Stimulated activated CD8-positive, alpha-beta memory T cell treated with anti-CD3 and anti-CD28 coated beads, Interleukin-15, amount 100 ng/mL, for 4 hours (primary cell): ENCODE measurements at places on chromosomes 4 and X.

DNA sequence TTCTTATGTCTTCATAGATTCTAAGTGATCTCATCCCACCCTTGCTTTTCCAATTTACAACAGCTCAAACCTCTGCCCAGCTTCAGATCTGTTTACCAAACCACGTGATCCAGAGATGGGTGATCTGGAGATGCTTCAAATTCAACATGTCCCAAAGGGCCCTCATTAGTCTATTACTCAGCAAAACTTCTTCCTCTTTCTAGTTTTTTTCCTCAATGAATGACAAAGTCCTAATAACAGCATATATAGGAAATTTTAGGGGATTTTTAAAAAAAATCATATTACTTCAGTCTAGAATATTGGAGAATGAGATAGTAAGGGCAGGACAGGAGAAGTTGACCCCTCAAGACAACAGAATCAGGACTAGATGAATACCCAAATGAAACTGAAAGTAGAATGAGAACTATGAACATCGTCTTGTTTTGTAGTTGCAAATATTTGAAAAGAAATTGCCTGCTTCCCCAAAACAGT is 127.1 kb downstream of the CFAP299 start:
- no peak for DNase-seq

DNA sequence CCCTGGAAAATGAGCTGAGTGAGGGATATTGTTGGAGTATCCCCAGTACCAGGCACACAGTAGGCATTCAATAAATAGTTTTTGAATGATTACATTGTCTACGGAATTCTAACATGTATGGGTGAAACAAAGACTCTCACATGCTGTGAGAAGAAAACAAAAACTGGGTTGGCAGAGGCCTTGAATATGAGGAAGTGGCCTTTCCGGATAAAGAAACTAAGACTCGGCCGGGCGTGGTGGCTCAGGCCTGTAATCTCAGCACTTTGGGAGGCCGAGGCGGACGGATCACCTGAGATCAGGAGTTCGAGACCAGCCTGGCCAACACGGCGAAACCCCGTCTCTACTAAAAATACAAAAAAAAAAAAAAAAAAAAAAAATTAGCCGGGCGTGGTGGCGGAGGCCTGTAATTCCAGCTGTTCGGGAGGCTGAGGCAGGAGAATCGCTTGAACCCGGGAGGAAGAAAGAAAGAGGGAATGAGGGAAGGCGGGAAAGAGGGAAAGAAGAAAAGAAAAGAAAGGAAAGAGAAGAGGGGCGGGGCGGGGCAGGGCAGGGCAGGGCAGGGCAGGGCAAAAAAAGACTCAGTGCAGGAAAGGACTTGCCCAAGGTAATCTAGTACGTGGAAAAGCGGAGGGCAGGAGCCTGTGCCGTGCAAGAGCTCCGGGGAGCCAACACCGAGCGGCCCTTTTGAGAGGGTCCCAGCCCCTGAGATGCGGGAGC is 689 bp upstream of the TMA16 start:
- no peak for DNase-seq

- DNase-seq: no peak
These were observed 296.1 kb downstream of the TRIML1 start for GRCh38 chr4:188435381-188435780.

DNA sequence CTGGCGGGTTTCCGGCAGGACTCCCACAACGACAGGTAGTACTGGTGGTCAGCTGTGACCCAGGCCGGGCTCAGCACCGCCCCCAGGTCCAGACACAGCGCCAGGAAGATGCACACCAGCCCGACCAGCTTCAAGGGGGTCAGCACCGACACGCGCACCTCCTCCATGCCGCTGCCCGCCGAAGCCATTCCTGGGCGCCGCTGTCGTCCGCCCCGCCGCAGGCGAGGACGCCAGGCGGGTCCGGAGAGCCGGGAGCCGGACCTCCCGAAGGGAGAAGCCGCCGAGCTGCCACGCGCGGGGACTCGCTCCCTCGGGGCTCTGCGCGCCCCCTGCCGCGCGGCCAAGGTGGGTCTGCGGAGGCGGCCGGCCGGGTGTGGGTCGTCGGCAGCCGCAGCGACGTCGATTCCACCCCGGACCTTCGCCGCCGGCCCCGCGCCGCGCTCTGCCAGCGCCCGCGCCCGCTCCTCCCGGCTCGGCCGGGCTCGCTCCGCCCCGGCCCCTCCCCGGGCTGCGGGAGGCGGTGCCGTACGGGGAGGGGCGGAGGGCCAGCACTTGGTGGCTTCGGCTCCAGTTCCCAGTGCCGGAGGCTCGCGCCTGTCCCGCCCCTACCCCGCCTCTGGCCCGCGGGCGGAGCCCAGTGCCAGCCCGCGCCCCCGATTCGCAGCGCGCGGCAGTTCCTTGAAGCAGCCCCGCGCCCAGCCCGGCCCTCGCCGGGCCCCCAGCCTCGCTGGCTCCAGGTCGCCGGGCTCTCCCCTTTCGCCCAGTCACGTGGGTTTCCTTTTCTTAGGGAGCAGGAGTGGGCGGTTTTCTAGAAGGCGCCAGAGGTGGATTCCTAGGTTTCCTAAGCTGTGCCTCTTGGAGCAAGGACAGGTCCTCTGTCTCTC is at the start of gene TMEM47:
TSS of gene TMEM47 (minus strand) at position 444 of the 884 bp plus-strand sequence. CDS start at position 188, 256 bp downstream.
- DNase-seq: no peak
